ENCODE measurements at places on chromosomes 1 and 21.

GRCh38 chr1:194339471-194339870 is 1153.1 kb upstream of the B3GALT2 start:
- DNase-seq, result no peak

- no peak for DNase-seq
Measured at GRCh38 chr1:225733254-225733653, 44.4 kb upstream of the SRP9 start.

- DNase-seq, result no peak
Measured at GRCh38 chr1:3703786-3704371, 48.4 kb upstream of the CCDC27 start.

GRCh38 chr21:19537116-19537515 is 1133.5 kb upstream of the TMPRSS15 start:
- DNase-seq, result no peak

DNA sequence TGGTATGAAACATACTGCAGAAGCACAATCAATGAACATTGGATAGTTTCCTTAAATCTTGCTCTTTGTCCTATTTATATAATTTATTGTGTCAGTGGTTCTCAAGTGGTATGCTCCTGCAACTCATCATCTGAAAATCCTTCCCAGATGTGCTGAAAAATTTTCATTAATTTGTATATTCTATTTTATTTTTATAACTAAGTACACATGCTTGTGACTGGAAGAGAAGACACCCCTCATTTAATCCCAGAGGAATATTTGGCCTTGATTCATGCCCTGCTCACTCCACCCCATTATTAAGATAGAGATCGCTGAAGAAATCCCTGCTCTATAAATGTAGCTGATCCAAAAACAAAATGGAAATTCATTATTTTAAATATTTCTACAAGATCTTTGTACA is 870.5 kb upstream of the CXADR start:
- DNase-seq, result no peak

- DNase-seq, result no peak
Measured at GRCh38 chr1:101406271-101406670, 169.5 kb downstream of the S1PR1 start.

- no peak for DNase-seq
Measured at GRCh38 chr1:110872745-110873720, at the start of gene CD53. CD53 (plus strand) TSS chr1:110873148; CDS start chr1:110891409, 18,261 bp downstream.

DNA sequence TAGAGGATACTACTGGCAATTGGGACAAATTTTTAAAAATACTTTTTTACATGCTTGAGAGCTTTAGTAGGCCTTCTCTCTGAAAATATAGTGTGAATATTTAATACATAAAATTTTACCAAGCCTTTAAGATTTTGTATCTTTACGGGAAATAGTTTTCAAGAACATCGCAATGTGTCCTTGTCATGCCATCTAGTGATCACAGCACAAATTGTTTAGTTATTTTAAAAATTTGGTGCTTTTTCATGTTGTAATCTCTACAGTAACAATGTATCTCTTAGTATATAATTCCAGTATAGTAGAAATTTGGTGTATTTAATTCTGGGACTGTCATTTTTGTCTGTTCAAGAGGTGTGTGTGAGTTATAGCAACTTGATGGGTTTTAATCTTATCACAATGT is 6.7 kb downstream of the CDC7 start:
- no peak for DNase-seq
